ENCODE measurements at places on chromosomes 2 and 18.

- DNase-seq: no peak
Measured at GRCh38 chr2:105110295-105110829, 72.5 kb downstream of the MRPS9 start.

GRCh38 chr2:75640621-75641121 lies 5.9 kb upstream of the MRPL19 start:
- peak; percentile 77 for DNase-seq

- DNase-seq: no peak
Measured at GRCh38 chr2:45874344-45874743, 222.9 kb downstream of the PRKCE start.

DNA sequence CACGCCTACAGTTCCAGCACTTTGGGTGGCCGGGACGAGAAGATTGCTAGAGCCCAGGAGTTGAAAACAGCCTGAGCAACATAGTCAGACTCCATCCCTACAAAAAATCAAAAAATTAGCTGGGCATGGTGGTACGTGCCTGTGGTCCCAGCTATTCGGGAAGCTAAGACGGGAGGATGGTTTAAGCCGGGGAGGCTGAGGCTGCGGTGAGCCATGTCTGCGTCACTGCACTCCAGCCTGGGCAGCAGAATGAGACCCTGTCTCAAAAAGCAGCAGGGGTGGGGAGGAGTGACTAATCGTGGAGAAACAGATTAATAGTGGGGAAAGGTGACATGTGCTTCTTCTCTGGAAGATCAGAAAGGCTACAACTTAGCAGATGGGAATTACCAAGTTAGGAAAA lies 58.1 kb upstream of the GPC1 start:
- no peak for DNase-seq

- DNase-seq: no peak
Measured at GRCh38 chr2:143787674-143788073, 658.5 kb downstream of the ARHGAP15 start.

DNA sequence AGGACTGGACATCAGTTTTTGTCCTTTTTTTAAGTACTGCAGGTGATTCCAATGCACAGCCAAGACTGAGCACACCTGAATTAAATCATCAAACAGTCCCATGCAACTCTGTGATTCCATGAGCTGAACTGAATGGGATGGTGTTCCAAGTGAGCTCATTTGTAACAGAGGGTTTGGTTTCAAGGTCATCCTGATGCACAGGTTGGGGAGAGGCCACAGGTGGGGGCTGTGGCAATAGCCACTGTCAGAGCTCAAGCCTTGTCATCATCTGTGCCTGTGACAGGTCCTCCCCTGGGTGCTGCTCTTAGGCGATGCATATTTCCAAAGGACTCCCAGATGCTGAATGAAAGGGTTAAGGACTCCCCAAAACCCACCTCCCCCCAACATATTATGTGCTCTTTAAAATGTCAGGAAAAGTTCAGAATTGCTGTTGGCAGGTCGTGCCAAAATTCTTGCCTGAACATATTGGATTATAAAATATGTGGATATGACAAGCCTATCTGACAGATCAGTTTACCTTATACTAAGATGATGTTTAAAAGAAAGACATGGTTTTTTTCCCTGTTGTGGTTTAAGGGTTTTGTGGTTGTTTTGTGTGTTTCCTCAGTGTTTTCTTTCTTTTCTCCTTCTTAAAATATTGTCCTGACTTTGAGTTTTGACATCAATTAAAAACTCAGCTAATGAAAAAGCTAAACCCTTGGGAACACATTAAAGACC lies 263.5 kb upstream of the SIX2 start:
- DNase-seq: no peak

DNA sequence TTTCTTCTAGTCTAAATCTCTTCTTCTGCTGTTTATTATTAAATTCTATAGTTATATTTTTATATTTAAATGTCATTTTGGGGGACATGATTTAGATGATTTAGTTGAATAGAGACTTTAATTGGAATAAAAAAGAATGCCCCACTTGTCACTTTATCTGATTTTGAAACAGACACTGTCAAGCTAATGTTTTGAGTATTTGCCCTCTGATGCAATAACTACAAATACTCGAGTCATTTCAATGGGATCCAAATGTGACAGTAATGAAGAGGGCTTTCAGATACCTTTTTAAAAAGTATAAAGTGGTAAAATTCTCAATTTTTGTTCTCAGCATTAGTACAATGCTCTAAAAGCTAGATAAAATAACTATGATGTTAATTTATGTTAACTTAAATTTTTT lies 257.3 kb upstream of the SESTD1 start:
- no peak for DNase-seq

DNA sequence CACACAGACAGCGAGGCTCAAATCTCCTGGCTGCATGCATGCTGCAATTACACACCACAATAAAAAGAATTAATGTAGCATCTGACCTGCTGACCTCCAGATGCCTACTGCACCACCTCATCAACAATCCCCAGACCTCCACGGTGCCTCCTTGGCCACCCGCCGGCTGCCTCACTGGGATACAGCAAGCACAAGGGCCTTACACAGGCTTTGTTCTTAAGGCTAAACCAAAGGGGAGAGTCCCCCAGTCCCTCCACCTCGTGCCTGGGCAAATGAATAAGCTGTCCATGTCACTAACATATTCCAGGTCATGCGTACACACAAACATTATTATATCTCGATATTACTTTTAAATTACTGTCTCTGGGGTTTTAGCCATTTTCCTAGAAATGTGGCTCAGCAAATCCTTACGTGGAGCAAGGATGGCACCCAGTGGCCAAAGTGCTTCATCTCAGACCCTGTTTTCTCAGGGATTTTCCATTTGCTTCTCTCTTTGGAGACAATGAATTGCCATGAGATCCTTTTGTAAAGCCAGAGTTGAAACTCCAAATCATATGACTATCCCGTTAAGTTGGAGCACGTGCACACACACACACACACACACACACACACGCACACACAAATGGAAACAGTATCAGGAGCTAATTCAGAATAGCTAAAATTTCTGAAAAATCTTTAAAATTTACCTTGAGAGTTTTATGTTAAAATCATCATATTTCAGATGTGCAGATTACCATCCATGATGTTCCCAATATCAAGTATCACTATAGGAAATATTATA lies 313.8 kb downstream of the PDE11A start:
- DNase-seq: peak; percentile 4

- no peak for DNase-seq
Measured at GRCh38 chr2:28327581-28327955, 65.1 kb upstream of the FOSL2 start.

- DNase-seq: no peak
Measured at GRCh38 chr2:151886241-151886640, 58.0 kb upstream of the ARL5A start.

- DNase-seq: no peak
Measured at GRCh38 chr2:27400348-27401135, 8.8 kb downstream of the PPM1G start.

- DNase-seq: no peak
Measured at GRCh38 chr2:117087535-117088291, 726.8 kb upstream of the DDX18 start.

DNA sequence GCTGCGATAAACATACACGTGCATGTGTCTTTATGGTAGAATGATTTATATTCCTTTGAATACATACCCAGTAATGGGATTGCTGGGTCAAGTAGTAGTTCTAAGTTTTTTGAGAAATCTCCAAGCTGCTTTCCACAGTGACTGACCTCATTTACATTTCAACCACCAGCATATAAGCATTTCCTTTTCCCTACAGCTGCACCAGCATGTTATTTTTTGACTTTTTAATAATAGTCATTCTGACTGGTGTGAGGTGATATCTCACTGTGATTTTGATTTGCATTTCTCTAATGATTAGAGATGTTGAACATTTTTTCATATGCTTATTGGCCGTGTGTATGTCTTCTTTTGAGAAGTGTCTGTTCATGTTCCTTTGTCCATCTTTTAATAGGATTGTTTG lies 22.8 kb downstream of the GALNT1 start:
- no peak for DNase-seq

DNA sequence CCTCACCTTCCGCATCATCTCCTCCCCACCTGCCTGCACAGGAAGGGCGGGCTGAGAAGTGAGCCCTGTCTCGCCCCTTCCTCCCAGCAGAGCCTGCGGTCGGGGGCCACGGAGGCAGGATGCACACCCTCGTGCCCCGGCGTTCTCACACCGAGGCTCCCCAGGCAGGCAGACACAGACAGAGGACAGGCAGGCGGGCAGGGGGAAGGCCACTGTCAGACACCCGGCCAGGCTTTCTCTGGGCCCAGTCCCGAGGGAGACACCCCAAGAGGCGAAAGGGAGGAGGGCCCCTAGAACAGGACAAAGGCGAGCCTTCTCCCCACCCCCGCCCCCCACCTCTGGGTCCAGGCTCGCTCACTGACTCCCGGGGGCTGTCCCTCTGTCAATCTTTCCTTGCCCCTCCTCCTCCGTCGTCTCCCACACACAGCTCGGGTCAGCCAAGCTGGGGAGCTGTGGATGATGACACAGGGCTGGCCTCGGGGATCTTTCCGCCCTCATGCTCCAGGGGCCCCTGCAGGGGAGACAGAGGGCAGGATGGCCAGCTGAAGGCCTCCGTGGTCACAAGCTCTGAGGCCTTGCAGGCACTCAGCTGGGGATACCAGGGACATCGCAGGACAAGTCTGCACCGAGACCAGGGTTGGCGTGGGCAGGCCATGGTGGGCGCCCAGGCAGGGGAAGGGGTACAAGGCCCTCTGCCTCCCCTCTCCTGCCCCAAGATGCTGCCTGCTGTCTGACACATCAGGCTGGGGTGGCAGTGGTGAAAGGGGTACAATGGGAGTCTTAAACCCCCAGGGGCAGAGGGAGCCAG lies 24.9 kb downstream of the BIN1 start:
- peak; percentile 92 for DNase-seq

DNA sequence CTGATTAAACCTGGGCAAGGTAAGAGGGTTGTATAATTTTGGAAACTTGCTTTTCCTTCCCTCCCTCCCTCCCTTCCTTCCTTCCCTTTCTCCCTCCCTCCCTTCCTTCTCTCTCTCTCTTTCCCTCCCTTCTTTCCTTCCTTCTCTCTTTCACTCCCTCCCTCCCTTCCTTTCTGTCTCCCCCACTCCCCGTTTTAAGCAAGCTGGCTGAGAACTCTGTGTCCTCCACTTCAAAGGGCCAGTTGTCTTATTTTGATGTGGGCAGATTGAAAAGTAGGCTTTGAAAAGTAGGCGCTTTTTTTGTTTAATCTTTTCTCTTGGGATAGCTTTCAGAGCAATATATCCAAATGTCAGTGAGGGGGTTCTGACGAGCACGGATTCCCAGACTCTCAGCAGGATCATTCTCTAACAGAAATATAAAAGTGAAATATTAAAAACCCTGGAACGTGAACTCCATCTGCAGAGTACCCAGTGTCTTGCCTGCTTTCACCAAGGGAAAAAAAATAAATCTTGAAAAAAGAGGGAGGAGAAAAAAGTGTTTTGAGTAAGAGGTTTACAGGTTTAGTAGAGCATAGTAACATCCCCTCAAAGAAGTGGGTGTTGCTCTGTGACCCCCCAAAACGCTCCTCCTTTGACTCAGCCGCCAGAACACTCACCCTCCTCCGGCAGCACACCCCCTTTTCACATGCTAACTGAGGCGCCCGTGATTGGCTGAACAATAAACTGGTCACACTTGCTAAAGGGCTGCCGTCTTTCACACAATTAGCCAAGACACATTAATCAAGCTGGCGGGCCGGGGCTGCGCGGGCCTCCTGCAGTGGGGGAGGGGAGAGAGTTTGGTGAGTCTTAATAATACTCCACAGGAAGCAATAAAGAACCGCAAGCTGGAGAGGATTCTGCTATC lies 52.2 kb downstream of the CDK15 start:
- DNase-seq: peak; percentile 61

DNA sequence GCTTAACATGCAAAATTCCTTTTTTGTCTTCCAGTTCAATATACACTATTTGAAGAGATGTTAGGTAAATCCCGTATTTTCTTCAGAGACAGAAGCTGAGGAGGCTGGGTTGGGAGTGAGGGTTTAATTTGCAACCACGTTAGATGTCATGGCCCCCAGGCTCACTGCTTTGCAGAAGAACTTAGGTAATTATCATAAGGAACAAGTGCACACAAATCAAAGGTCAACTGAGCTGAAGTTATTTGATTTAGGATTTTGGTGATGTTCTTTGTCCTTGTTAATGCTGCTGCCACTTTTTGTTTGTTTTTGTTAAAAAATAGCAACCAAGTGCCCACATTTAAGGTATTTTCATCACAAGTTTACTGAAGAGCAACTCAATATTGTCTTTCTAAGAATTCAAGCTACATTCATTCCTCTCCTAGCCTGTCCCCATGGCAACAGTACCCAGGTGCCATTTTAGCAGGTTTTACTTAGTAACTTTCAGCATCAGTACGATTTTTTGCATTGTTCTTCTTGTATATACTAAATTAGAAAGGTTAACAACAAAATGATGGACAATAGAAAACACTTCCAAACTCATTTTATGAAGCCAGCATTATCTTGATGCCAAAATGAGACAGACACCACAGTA lies 62.9 kb upstream of the NDUFV2 start:
- no peak for DNase-seq

DNA sequence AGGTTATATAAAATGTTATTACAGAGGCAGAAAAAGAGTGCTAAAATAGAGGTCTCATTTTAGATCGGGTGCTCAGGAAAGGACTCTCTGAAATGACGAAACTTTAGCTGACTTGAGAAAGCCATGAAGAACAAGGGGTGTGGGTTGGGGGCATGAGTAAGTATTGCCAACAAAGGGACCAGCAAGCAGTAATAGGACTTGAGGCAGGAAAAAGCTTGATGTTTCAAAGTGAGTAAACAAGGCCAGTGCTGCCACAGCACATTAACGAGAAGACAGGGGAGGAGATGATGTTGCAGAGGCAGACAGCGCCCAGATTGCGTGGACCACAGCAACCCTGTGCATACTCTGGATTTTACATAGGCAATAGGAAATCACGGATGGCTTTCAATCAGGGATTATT lies 318.8 kb downstream of the ZEB2 start:
- DNase-seq: peak; percentile 46

GRCh38 chr2:26469092-26469710 lies 8.7 kb downstream of the OTOF start:
- DNase-seq: peak; percentile 86

DNA sequence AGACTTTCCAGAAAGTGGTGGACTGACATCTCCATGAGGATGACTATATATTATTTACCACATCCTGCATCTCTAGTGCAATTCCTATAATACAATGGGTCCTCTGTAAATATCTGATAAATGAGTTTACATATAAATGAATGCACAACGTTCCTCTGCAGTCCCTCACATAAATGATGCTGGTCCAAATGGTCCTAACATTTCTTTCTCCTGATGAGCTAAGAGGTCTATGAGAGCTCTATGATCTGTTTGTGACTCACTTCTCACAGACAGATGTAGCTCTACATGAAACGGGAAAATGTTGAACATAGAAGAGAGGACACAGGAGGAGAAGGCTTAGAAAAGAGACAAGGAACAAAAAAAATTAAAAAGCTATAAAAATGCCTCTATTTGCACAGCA lies 201.2 kb upstream of the PIK3C3 start:
- no peak for DNase-seq

GRCh38 chr2:232795920-232796319 lies 19.6 kb upstream of the KCNJ13 start:
- DNase-seq: no peak

GRCh38 chr18:57084331-57085271 lies 62.3 kb upstream of the BOD1L2 start:
- DNase-seq: peak; percentile 11

GRCh38 chr18:68874361-68874760 lies 76.5 kb downstream of the CCDC102B start:
- DNase-seq: no peak

- no peak for DNase-seq
Measured at GRCh38 chr2:236321415-236321814, 57.2 kb upstream of the ASB18 start.

- peak; percentile 17 for DNase-seq
Measured at GRCh38 chr2:235793163-235793752, 299.4 kb downstream of the AGAP1 start.

Data from activated CD8-positive, alpha-beta T cell treated with anti-CD3 and anti-CD28 coated beads for 36 hours (primary cell).